ENCODE measurements at places on chromosomes 11 and 22. TPM values are rescaled to one million over a fixed set of nuclear protein-coding genes. Genes with fewer than 3 reads are reported as not detected.

- peak; percentile 47 for DNase-seq
These were observed 83.1 kb downstream of the MN1 start for GRCh38 chr22:27718186-27719035.

DNA sequence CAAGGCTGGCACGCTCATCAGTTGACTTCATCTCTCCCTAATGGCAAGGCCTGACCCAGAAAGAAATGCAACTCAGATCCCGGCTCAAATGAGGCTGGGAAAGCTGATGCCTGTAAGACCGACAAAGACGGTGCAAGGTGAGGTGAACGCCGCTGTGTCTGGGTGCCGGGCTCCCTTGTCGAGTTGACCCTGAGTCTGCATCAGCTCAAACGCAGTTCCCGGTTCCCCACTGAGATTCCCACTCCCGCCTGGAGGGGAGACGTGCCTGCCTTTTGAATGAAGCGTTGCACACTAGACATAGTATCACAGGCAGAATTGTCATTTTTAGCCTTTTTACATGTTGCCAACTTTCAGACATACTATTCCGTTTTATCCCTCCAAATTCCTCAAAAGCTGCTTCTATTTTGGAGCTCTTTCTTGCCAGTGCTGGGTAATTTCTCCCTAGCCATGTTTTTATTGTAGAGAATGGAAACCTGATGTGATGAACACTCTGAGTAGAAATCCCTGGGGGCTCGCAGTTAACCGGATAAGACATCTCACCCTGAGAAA lies 831 bp upstream of the TP53AIP1 start:
- no peak for DNase-seq

- DNase-seq: no peak
These were observed 759.8 kb upstream of the CNTN5 start for GRCh38 chr11:98260983-98261382.

- DNase-seq: no peak
These were observed 1.5 kb downstream of the MIAT start for GRCh38 chr22:26658671-26659478.

- no peak for DNase-seq
These were observed 53.8 kb upstream of the CHRM4 start for GRCh38 chr11:46445192-46445919.

- no peak for DNase-seq
These were observed 8.6 kb upstream of the UPB1 start for GRCh38 chr22:24486501-24486921.

DNA sequence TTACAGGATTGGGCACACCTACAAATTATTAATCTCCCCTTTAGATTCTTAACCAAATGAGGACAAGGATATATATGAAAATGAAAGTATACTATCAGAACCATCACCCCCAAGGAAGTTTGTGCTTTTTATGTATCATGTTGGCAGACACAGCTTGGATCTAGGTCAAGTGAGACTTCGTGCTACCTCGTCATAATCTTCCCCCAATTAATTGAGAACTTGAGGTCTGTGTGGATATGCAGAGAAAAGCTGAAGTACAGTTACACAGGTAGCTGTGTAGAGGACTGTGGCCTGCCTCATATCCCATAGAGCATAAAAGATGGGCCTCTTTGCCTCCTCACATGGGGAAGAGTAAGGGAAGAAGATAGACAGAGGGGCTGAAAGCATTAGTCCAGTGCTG lies 45.6 kb downstream of the DNHD1 start:
- no peak for DNase-seq

- peak; percentile 96 for DNase-seq
These were observed 27.1 kb upstream of the MRGPRX2 start for GRCh38 chr11:19087658-19088057.

DNA sequence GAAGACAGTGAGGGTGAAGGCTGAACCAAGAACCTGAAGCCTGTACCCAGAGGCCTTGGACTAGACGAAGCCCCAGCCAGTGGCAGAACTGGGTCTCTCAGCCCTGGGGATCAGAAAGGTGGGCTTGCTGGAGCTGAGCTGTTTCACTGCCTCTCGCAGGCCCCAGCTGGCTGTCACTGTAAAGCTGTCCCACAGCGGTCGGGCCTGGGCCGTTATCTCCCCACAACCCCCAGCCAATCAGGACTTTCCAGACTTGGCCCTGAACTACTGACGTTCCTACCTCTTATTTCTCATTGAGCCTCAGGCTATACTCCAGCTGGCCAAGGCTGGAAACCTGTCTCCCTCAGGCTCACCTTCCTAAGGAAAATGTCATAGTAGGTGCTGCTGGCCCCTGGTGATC lies 4.1 kb downstream of the PPP1CA start:
- no peak for DNase-seq

DNA sequence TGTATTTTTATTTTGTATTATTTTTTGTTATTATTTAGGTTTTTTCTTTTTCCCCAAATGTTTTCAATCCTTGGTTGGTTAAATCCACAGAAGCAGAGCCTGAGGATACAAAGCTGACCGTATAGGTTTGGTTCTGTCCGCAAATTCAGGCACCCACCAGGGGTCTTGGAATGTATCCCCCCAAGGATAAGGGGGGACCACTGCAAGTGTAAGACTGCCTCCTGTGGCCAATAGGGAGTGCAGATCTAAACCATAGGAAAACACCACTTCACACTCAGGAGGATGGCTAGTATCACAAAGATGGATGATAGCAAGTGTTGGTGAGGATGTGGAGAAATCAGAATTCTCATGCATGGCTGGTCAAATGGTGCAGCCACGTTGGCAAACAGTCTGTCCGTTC lies 20.0 kb downstream of the CPT1A start:
- no peak for DNase-seq

- no peak for DNase-seq
These were observed 84.5 kb downstream of the DSCAML1 start for GRCh38 chr11:117712530-117712929.

DNA sequence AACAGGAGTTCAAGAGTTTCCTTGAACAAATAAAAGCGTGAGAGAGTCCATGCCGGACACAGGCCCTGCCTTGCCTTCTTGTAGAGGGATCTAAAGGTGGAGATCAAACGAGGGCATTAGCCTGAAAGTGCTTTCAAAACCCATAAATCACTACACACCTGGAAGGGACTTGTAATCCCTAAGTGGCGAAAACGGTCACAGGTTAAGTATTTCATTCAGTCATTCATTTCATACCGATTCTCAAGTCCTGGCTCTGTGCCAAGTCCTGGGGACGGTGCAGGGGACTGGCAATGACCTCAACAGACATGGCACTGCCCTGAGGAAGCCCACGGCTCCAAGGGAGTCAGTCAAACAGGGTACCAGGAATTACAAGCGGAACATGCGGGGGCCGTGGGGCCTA lies 26.6 kb downstream of the ELFN2 start:
- DNase-seq: no peak

DNA sequence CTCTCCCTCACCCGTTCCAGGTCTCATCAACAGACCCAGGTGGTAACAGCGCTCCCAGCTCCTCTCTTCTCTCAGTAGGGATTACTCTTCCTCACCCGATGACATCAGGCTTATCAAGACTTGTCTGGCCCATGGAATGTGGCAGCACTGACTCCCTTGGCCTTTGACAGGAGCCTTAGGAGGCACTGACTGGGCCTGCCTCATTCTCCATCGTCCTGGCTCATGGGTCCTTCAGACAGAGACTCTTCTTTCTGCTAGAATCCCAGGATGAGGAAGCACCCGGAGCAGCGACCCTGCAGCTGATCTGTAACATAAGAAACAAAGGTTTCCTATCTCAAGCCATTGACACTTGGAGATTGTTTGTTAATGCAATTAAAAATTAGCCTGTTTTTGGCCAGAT lies 1063.6 kb downstream of the TBC1D22A start:
- no peak for DNase-seq

GRCh38 chr11:16946477-16947282 lies 67.5 kb downstream of the PLEKHA7 start:
- DNase-seq: no peak

DNA sequence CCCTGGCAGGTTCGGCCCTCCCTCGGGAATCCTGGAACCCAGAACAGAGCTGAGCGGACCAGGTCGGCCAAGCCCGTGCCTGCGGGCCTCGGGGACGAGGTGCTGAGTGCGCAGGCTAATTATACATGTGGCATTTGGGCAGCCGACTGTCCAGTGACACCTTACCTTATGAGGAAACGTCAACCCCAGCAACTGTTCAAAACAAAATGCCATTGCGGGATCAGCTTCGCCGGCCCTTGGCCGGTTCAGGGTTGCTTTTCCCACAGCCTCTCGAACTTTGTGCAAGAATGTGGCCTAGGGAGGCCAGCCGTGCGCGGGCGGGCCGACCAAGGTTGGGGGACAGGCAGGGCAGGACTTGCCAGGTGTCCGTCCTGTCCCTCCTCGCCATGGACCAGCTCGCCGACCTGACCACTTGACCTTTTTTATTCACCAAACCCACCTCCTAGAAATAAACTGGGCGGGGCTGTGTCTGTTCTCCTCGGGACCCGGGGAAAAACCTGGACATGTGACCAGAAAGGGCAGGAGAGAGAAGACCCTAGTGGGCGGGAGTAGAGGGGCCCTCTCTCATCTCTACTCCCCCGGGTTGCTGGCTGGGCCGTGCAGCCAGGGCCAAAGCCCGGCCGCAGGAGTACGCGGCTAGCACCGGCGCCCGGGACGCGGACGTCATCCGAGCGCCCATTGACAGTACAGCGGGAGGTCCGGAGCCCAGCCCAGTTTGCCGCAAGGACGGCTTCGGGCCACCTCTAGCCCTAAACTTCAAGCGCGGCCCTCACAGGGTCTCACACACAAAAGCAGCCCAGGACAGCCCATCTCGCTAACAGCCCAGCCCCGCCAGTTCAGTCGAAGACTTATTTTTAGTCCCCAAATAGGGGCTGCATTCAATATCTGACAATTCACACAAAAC lies 134.3 kb upstream of the C11orf58 start:
- DNase-seq: no peak

GRCh38 chr11:104817973-104818372 lies 80.3 kb downstream of the CASP12 start:
- no peak for DNase-seq

DNA sequence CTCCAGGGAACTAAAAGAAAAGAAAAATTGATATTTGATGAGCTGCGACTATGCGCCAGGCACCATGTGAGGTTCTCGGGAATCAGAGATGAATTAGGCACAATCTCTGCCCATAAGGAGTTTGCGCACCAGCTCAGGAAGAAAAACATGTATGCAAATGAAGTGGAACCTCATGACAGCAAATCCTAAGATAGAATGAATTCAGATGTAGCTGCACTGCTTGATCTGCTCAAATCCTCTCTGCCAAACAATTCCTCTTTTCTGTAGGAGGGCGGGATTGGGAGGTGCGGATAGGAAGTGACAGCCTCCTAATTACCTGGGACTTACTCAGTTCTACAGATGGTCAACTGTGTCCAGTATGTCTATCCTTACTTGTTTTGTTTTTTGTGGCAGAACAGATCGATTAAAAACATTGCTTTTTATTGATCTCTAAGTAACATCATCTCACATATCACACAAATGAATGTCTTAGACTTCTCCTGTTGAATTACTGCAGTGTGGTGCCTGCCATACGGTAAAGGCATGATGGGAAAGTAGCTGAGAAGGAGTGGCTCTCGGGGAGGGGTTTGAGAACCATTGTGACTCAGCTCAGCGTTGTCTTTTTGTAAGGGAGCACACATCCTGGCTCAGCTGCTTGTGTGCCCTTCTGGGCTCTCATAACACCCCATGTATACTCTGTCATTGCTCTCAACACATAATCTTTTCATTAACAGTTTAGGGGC lies 13.9 kb downstream of the CRTAM start:
- no peak for DNase-seq

- no peak for DNase-seq
These were observed 15.0 kb downstream of the SUN2 start for GRCh38 chr22:38740754-38741153.

DNA sequence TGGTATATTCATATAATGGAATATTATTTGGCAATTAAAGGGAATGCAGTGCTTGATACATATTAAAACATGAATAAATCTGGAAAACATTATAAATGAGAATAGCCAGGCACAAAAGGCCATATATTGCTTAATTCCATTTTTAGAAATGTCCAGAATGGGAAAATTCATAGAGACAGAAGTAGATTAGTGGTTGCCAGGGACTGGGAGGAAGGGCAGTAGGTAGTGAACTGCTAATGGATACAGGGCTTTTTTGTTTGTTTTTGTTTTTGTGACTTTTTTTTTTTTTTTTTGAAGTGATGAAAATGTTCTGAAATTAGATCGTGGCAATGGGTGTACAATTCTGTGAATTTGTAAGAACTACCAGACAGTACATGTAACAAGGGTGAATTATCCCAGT lies 86.1 kb downstream of the YAP1 start:
- no peak for DNase-seq

- DNase-seq: no peak
These were observed 31.9 kb downstream of the IL18BP start for GRCh38 chr11:72030472-72031045.

GRCh38 chr22:25645266-25645665 lies 80.8 kb downstream of the GRK3 start:
- no peak for DNase-seq

DNA sequence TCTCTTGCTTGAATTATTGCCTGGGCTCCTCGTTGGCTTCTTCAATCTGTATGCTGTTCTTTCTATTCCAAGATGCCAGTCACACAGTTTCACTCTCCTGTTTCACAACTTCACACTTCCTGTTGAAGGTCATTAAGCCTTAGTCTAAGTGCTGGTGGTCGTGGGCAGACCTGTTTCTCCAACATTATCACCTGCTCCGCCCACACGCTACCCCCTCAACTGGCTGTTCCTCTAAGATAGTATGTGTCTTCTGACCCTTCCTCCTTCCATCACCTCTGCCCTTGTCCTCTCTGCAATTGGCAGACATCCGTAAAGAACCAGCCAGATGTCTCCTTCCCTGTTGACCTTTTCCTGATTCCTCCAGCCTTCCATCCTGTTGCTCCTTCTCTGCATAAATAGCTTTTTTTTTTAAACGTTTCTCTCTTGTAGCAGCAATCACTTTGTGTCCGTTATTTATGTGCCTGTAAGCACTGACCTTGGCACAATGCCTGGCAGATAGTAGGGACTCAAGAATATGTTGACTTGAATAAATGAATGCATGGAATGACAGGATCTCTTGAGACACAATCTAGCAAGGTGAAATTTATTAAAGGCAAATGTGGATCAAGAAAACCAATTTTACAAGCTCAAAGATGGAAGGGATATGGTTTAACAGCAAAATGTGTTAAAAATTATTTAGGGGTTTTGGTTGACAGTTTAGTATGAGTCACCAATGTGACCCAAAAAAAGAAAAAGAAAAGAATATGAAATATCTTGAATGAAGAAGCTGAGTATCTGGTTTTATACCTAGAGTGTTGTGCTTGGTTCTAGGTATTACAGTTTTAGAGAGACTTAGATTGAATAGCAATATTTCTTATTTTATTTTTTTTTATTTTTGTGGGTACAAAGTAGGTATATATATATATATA lies 12.6 kb downstream of the DIXDC1 start:
- DNase-seq: no peak

DNA sequence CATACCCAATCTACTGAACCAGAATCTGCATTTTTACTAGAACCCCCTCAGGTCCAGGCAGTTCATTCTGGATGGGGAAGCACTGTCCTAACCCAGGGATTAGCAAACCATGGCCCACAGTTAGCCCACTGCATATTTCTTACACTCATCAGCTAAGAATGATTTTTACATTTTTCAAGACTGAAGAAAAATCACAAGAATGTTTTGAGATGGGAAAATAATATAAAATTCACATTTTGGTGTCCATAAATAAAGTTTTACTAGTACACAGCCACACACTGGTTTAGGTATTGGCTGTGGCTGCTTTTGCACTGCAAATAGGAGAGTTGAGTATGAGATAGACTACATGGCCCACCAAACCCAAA lies 59.4 kb downstream of the PPFIBP2 start:
- DNase-seq: no peak

The OR10D3 gene
- not detected for total RNA-seq

The MGAT3 gene
- not detected for total RNA-seq

The RIBC2 gene
- total RNA-seq: 0.86 TPM

The OR56A4 gene
- total RNA-seq: not detected

The SCGB1A1 gene
- not detected for total RNA-seq

The APOL4 gene
- 0.53 TPM for total RNA-seq

The CSNK2A3 gene
- 1.4 TPM for total RNA-seq

Data from pulmonary artery endothelial cell (primary cell).